ENCODE measurements at places on chromosomes 5 and 9.

DNA sequence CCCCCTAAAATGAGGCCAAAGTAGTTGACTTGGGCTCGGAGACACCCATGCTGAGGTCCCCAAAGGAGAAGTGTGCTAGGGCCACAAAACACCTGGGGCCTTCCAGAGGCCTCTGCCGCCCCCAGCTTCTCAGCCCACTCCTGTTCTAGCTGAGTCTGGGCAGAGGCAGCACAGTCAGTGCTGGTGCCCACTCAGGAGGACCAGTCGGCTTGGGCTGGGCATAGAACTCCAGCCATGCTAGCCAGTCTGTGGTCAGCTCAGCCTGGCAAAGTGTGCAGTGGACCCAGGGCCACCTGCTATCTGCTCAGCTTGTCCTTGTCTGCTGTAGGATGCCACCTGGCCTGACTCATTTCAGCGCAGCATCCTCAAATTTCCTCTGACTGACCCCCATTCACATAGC is 254.6 kb downstream of the FSTL4 start:
- no peak for DNase-seq

- no peak for DNase-seq
These were observed 110.1 kb upstream of the LPAR1 start for GRCh38 chr9:111148052-111149017.

GRCh38 chr9:137028263-137029057 is 423 bp upstream of the ABCA2 start:
- no peak for DNase-seq

DNA sequence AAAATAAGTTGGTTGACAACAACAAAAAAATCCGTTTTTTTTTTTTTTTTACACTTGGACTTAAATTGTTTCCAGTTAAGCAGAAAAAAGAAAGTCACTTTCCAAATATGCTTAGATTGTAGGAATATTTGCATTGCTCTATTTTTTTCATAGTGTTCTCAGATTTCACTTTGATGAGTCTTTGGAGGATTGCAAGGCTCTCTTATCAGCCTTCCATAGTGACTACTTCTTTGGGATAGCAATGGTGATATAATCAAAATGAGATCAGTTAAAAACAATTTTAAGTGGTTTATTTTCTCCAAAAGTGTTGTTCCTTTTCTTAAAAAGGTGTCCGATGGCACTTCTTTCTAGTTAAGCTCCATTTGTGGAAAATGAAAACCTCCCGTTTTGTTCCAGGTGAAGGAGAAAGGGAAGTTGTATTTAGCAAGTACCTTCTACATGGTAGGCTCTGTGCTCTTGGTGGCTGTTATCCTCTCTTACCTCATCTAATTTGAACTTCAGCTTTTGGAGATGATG is 3.9 kb downstream of the RASGRF2 start:
- DNase-seq, result no peak

DNA sequence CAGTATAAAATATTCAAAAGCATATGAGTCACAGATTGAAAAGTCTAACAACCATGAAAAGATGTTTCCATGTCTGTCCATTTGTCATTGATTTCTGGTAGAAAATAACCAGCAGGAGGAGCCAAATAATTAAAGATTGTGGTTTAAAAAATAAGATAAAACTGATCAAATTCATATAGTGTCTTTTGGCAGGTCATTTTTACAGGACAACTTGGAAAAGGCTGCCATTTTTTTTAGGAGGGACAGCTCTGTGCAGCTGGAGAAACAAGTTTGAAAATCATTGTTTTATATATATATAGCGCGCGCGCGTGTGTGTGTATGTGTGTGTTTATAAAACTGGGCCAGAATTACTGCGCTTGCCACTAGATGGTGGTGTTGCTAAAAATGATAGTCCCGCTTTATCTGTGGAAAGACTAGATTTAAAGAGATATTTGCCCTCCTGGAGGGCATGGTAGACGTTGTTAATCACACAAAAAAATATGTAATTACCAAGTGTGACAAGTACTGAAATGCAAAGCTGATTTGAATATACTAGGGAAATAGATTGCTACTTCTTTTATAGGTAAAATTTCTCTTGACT is 1.3 kb upstream of the TRMO start:
- no peak for DNase-seq

DNA sequence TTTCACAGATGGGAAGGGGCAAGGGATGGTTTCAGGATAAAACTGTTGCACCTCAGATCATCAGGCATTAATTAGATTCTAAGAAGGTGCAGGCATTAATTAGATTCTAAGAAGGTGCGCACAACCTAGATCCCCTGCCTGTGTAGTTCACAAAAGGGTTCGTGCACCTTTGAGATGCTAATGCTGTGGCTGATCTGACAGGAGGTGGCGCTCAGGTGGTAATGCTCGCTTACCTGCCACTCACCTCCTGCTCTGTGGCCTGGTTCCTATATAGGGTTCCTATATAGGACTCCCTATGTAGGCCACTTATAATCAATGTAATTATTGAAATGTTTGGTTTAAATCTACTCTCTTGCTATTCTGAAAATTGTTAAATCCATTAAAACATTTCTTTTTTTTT is 171.0 kb downstream of the MSX2 start:
- no peak for DNase-seq

DNA sequence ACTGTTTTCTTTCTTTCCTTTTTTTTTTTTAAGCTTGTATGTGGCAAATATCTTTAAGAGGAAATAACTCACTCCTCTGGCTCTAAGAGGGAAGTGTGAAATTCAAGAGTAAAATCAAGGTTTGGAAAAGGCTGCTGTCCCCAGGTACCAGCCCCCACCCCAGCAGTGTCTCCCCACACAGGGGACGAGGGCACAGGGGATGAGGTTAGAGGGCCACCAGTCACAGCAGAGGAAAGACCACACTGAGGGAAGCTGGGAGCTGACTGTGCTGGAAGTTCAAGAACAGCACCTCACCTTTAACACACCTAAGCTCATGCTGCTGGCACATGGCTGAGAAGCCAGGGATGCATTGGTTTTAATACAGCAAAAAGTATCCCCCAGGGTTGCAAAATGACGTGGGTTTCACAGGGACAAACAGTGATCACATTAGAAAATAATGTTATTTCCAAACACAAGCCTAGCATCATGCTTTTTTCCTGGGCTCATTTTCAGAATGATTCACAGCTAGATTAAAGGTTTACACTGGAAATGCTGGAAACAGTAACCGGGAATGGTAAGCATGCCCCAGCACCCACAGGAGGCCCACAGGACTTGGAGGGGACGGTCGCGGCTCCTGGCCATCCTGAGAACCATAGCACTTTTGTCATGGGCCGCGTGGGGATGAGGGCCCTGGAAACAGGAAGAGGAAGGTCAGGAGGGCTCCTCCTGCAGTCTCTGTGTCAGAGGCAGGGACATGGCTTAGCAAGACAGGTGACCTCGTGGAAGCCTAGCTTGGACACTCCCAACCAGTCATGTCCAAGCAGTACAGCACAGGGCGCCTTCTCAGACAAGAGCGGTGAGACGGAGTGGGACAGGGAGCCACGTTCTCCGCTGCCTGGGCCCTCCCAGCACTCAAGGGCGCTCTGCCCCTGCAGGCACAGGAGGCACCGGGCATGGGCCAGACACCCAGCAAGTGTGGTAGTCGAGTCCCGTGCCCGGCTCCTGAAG is 6.9 kb downstream of the LPCAT1 start:
- DNase-seq, result no peak

- no peak for DNase-seq
These were observed 281.6 kb downstream of the PTPRD start for GRCh38 chr9:10331157-10331556.

DNA sequence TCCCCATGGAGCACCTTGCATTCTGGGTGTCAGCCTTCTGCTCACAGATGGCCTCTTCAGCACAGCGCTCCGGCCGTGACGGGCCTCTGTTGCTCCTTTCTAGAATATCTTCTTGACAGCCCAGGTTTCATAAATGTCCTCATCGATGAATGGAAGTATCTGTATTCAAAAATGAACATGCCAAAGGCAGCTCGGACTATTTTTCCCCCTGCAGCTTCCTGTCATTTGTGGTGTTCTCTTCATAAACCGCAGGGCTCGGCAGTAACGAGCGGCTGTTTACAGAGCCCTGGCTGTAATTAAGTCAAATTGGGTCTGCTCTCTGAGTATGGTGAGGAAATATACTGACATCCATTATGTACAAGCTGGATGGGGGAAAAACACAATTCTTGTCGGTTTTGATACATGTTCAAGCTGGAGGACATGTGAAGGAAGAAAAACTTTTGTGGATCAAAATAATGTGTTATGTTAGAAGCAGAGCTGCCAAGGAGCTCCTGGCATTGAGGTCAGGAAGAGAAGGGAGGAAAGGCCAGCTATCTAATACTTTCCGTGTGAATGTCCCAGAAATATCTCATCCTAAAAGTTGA is 154.1 kb upstream of the CD180 start:
- DNase-seq, result no peak

DNA sequence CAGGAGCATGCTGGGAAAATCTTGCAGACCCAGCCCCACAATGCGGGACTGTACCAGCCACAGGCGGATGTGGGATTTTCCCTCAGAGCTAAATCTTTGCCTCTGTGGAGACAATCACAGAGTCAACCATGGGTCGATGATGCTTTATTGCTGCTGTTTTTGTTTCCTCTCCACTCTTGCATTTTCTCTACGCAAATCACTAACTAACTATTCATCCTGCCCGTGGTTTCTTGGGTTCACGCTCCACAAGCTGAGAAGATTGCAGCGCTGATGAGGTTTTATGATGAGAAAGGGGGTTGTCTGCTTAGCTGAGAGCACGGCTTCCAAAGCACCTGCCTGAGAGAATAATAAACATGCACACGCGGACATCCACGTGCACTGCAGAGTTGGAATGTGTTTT is 500.2 kb upstream of the ADAMTS16 start:
- no peak for DNase-seq

DNA sequence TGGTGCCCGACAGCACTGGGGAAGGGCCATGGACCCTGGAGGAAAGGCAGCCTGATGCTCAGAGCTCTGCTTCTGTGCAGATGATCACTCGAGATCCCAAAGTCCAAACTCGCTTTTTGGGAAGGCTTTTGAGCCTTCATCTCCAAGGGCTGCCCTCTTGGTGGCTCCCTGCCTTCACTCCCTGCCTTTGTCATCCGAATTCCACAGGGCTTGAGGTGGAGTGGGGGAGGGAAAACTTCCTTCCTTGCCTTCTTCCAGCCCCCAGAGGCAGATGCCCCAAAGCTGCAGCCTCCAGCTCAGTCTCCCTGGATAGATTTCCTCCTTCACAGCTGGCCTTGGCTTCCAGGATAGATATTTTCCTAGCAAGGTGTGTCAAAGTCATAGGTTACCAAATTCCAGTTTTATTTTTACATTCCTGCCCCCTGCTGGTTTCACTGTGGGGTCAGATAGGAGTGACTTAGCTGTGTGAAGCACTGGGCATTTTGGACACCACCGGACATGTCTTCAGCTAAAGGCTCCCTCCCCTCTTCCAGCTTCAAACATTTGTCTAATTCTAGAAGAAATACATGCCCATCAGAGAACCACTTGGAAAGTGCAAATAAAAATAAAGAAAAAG is 268.2 kb downstream of the HSPA4 start:
- DNase-seq, result no peak

GRCh38 chr5:154830596-154830995 is 19.8 kb downstream of the FAXDC2 start:
- no peak for DNase-seq

DNA sequence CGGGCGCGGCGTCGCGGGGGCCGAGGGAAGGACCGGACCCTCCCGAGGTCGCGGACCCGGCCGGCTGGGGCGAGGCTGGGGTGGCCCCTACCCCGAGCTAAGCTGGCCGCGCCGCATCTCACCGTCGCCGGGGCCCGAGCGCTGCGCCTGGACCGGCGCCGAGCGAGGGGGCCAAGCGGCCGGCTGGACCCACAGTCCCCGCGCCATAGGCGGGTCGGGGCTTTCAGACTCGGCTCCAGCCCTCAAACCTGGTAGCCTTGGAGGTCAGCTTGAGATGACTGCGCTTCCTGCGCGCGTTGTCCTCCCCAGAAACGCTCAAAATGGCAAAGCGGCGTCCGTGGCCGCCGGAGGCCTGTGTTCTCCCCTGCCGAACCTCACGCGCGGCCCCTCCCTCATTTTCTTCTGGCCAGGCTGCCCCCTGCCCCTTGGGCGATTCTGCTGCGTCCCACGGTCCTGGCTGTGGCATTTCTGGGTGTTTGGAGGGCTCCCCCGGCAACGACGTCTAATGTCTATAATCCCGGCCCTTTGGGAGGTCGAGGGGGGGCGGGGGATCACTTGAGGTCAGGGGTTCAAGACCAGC is 8.7 kb upstream of the GRIN1 start:
- no peak for DNase-seq

GRCh38 chr5:172883066-172883465 is 49.0 kb downstream of the ERGIC1 start:
- DNase-seq, result no peak

DNA sequence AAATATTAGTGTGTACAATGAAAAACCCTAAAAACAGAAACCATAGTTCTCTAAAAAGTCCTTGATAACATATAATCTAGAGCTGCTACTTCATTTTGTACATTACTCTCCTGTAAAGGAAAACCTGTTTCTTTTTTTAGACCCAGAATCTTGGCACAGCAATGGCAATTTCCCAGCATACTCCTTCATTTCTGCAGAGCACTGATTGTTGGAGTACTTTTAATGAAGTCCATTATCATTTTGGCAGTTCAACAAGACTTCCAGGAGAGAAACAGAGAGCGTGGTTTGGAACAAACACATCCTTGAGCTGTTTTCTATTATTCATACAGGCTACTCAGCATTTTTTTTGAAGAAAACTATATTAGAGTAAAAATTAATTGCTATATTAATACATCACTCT is 22.7 kb upstream of the MROH2B start:
- no peak for DNase-seq

DNA sequence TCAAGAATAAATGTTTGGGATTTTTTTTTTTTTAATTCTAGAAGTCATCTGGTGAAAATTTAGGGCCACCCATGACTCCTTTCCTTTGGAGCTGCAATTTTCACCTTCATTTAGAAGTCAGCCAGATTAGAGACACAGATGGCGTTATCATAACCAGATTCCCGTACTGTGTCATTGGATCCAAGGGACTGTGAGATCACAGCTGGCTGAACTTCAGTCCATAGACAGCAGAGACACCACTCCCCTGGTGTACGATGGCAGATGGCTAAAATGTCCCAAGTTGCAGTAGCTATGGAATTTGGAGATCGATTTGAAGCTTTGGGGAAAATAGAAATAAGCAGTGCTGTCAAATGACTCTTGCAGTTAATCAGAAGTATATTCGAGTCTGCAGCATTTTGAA is 216.3 kb downstream of the RFK start:
- no peak for DNase-seq

GRCh38 chr5:82424211-82424610 is 146.1 kb upstream of the RPS23 start:
- DNase-seq, result no peak

GRCh38 chr5:125316915-125317535 is 570.6 kb upstream of the ZNF608 start:
- DNase-seq, result no peak

GRCh38 chr5:42949348-42950115 is 90.6 kb downstream of the ANXA2R start:
- no peak for DNase-seq

DNA sequence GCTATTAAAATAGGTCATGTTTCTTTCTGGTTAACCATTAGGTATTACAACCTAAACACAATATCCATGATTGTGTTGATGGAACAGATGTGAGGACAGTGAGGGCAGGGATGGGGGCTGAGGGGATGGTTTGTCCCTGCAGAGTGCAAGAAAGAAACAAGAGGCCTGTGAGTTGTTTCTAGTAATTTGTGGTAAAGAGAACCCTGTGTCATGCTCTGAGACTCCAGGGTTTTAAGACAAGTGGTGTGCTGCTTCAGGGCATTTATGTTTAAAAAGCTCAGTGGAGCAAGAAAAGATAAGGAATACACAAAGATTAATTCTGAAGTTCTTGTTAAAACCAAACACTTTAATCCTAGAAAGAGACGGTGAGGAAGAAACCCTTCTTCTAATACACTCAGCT is 656.5 kb downstream of the TLE1 start:
- DNase-seq, result no peak
